Keratinocyte (primary cell): ENCODE measurements at places on chromosomes 3 and 15. TPM values are rescaled to one million over a fixed set of nuclear protein-coding genes. Genes with fewer than 3 reads are reported as not detected.

GRCh38 chr3:14335774-14336748 is 66.3 kb upstream of the SLC6A6 start:
- no peak for DNase-seq
- H3K27ac ChIP-seq, result no peak overlapping the region
- H3K36me3 ChIP-seq, result no peaks in the 10 kb centered on the region
- H3K4me1 ChIP-seq, result peaks cover 9% of the 10 kb centered on the region
- no peak overlapping the region for H3K4me3 ChIP-seq

GRCh38 chr3:127589600-127590281 is 792 bp downstream of the TPRA1 start:
- peak overlapping the region; percentile 79 for H3K4me3 ChIP-seq
- peaks cover 4% of the 10 kb centered on the region for H3K36me3 ChIP-seq
- no peaks in the 10 kb centered on the region for H3K27me3 ChIP-seq
- peak overlapping the region; percentile 96 for H3K27ac ChIP-seq
- no peak for DNase-seq

DNA sequence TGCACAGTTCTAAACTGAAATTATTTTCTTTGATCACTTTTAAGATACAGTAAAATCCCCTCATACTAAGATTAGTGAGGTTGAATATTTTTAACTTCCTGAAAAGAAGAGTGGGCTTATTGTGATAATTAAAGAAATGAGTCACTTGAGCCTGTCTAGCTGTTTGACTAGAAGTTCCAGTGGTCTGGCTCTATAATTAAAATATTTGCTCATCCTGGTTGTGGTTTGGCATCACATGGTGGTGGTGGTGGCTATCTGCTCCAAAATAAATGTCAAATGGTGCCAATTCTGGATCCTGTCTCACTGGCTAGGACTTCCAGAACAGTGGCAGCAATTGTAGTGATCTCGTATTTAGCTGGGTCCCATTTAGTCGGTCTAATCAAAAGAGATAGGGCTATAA is 8.6 kb upstream of the TEX9 start:
- H3K4me3 ChIP-seq, result no peak overlapping the region
- DNase-seq, result no peak
- H3K27me3 ChIP-seq, result no peaks in the 10 kb centered on the region
- peaks cover 2% of the 10 kb centered on the region for H3K4me1 ChIP-seq
- H3K27ac ChIP-seq, result no peak overlapping the region

DNA sequence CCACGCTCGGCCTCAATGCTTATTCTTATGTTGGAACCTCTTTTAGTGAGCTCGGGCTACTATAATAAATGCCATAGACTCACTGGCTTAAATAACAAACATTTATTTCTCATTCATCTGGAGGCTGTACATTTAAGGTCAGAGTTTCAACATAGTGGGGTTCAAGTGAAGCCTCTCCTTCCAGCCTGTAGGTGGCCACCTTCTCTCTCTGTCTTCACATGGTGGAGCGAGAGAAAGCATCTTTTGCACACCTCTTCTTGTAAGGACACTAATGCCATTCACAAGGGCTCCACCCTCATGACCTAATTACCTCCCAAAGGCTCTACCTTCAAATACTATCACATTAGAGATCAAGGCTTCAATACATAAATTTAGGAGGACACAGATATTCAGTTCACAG is 520.3 kb upstream of the EPHA6 start:
- no peaks in the 10 kb centered on the region for H3K36me3 ChIP-seq
- no peak for DNase-seq
- no peak overlapping the region for H3K27ac ChIP-seq
- H3K4me1 ChIP-seq, result no peaks in the 10 kb centered on the region
- H3K27me3 ChIP-seq, result no peaks in the 10 kb centered on the region

MB21D2 gene
- 5.5 to 9.0 TPM (median 8.8 TPM) in 3 replicates for polyA plus RNA-seq

FSIP1 gene
- polyA plus RNA-seq, result 1.1 to 1.5 TPM (median 1.2 TPM) in 3 replicates

NR2E3 gene
- polyA plus RNA-seq, result 0.18 to 0.46 TPM (median 0.18 TPM) in 3 replicates

DNA sequence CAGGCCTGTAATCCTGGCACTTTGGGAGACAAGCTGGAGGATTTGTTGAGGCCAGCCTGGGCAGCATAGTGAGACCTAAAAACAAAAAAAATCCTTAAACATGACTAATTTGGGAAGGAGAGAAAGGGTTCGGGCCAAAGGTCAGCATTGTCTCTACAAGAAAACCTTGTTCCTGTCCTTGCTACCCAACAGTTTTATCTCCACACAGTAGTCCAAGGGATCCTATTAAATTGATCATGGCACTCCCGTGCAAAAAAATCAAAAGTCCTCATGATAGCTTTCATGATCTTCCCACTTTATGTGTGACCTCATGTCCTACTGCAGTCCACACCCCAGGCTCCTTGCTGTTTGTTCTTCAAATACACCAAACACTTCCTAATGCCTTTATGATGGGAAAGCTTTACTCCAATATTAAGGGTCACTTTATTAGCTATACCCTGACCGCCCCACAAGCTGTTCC is 4.2 kb downstream of the RPL15 start:
- H3K4me1 ChIP-seq, result peaks cover 5% of the 10 kb centered on the region
- H3K27me3 ChIP-seq, result no peaks in the 10 kb centered on the region
- no peak overlapping the region for H3K27ac ChIP-seq
- H3K4me3 ChIP-seq, result no peak overlapping the region
- peaks cover 24% of the 10 kb centered on the region for H3K36me3 ChIP-seq

DNA sequence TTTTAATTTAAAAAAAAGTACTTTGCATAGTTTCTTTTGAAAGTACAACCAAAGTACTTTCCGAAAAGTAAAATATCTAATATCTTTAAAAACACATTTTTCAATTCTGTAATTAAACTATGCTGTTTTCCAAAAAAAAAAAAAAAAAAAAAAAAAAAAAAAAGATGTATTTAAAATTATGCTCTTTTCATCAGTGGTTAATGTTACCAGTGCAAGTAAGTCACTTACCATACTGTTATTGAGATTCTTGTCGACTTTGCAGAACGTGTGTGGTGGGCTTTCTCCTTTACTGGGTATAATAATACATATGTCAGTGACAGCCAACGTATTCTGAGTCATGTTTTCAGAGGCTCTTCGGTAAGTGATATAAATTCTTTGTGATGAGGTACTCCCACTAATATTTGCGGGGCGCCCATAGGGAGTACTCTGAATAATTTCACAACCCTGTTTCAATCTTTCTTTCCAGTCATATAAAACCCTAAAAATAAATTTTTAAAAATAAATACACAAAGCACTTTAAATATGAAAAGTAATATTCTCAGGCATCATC is 39.9 kb downstream of the DENND4A start:
- no peak overlapping the region for H3K4me3 ChIP-seq
- H3K27me3 ChIP-seq, result no peaks in the 10 kb centered on the region
- DNase-seq, result no peak

GRCh38 chr3:43055393-43055792 is 50.5 kb downstream of the POMGNT2 start:
- no peaks in the 10 kb centered on the region for H3K36me3 ChIP-seq
- no peak overlapping the region for H3K27ac ChIP-seq
- DNase-seq, result no peak
- no peaks in the 10 kb centered on the region for H3K4me1 ChIP-seq

DNA sequence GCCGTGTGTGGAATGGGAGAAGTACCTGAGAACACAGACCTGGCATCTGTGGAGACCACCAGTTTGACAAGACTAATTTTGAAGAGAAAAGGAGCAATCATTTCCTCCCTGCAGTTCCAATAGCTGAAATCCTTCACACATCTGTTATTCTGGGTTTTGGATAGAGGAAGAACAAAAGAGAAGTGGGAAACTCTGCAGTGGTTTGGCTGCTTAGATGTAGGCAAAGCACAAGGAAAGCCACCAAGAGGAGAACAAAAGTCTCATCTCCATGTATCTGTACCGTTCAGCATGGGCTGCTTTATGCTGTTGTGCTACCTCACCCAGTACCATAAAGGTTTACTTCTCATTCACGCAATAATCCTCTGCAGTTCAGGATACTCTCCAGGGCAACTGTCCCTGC is 153.1 kb upstream of the COL8A1 start:
- no peak for DNase-seq
- no peaks in the 10 kb centered on the region for H3K36me3 ChIP-seq
- H3K4me1 ChIP-seq, result no peaks in the 10 kb centered on the region

- H3K4me1 ChIP-seq, result peaks cover 10% of the 10 kb centered on the region
- no peak overlapping the region for H3K27ac ChIP-seq
- no peak overlapping the region for H3K4me3 ChIP-seq
- no peak for DNase-seq
- no peaks in the 10 kb centered on the region for H3K27me3 ChIP-seq
Measured at GRCh38 chr15:77013776-77014131, 18.8 kb downstream of the PSTPIP1 start.

UBAP1L gene
- polyA plus RNA-seq, result 0.27 to 0.85 TPM (median 0.55 TPM) in 3 replicates

DNA sequence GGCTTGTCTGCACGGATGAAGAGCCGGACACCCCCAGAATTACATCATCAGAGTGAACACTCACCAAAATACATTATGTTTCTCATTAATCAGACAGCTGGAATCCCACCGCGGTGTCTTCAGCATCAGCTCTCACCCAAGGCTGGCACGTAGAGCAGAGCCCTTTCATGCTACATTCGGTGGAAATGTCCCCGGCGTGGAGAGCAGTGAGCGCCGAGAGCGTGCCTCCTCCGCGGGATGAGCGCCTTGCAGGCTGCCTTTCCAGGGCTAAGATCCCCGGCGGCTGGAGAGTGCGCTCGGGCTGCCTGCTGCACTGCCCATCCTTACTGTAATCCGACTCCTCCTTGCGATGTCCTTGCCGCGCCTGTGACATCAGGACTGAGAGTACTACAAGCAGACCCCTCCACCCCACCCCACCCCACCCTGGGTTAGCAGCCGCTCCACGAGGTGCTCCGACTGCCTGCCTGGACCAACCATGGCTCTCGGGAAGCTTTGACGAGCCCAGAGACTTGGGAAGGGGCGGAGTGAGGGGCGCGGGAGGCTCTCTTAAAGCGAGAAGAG is at the start of gene ZNF385D:
Gene ZNF385D (minus strand): TSS at position 380 of the 561 bp plus-strand sequence. CDS start 294 bp downstream, at position 86.
- H3K36me3 ChIP-seq, result no peaks in the 10 kb centered on the region
- DNase-seq, result no peak
- H3K4me1 ChIP-seq, result no peaks in the 10 kb centered on the region
- no peak within 1 kb of the TSS for H3K27ac ChIP-seq
- H3K27me3 ChIP-seq, result no peaks in the 10 kb centered on the region

- no peak for DNase-seq
- no peaks in the 10 kb centered on the region for H3K36me3 ChIP-seq
- no peak overlapping the region for H3K4me3 ChIP-seq
- H3K4me1 ChIP-seq, result peaks cover 16% of the 10 kb centered on the region
- H3K27ac ChIP-seq, result no peak overlapping the region
Measured at GRCh38 chr3:100516838-100517237, 24.4 kb downstream of the TMEM45A start.

GRCh38 chr15:70722266-70723121 is 40.9 kb downstream of the UACA start:
- no peaks in the 10 kb centered on the region for H3K36me3 ChIP-seq
- no peaks in the 10 kb centered on the region for H3K27me3 ChIP-seq
- H3K4me1 ChIP-seq, result no peaks in the 10 kb centered on the region
- no peak overlapping the region for H3K4me3 ChIP-seq
- no peak overlapping the region for H3K27ac ChIP-seq

DNA sequence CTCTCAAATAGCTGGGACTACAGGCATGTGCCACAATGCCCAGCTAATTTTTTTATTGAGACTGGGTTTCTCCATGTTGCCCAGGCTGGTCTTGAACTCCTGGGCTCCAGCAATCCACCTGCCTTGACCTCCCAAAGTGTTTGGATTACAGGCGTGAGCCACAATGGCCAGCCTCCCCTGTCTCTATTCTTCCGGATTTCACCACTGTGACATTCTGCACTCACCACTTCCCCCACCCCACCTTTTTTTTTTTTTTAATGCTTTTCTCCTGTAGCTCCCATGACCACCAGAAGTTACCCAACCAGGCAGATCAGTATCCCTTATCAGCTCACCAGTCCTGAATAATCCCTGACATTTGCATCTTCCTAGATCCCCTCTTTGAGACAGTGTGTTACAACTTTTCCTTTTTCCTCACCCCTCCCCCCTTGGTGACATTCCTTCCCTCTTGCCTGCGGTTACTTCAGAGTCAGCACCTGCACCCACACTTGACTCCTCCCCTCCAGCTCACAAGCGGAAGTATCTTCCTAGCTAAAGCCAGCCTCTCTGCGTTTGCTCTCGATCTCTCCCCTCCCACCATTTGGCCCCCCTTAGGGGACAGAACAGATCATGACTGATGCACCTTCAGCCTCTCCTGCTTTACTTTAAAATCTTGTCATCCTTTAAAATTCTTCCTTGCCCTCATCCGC is 13.5 kb upstream of the ZNF592 start:
- H3K27ac ChIP-seq, result peak overlapping the region; percentile 63
- no peaks in the 10 kb centered on the region for H3K27me3 ChIP-seq
- H3K4me1 ChIP-seq, result peaks cover 19% of the 10 kb centered on the region
- peak; percentile 66 for DNase-seq
- H3K36me3 ChIP-seq, result no peaks in the 10 kb centered on the region

DNA sequence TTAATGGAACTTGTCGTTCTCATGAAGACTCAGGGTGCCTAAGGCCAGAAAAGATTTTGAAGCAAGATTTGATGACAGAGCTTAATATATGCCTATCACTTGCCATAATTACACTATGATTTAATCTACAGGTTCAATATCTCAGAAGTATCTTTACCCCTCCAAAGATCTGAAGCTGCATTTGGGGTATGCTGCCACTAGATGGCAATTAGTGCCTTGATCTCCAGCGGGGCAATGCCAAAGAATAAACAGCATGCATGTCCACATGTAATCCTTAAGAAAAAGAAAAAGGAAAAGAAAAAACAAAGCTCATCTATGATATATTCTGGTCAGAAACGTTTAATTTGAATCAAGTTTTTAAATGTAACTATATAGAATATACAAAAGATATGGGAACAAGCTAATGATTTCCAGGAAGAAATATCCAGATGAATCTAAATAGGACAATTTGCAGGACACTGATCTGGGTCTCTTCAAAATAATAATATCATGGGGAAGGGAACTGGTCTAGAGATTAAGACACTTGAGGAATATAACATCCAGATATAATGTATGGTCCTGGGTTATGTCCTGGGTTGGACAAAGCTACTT is 55.0 kb upstream of the SOX14 start:
- H3K4me1 ChIP-seq, result no peaks in the 10 kb centered on the region
- no peaks in the 10 kb centered on the region for H3K36me3 ChIP-seq
- no peaks in the 10 kb centered on the region for H3K27me3 ChIP-seq
- DNase-seq, result no peak

PLCB2 gene
- 0.52 to 1.1 TPM (median 0.73 TPM) in 3 replicates for polyA plus RNA-seq

- no peak overlapping the region for H3K4me3 ChIP-seq
- peaks cover 19% of the 10 kb centered on the region for H3K4me1 ChIP-seq
- no peak for DNase-seq
Measured at GRCh38 chr3:18113417-18113816, 311.7 kb downstream of the SATB1 start.

DNA sequence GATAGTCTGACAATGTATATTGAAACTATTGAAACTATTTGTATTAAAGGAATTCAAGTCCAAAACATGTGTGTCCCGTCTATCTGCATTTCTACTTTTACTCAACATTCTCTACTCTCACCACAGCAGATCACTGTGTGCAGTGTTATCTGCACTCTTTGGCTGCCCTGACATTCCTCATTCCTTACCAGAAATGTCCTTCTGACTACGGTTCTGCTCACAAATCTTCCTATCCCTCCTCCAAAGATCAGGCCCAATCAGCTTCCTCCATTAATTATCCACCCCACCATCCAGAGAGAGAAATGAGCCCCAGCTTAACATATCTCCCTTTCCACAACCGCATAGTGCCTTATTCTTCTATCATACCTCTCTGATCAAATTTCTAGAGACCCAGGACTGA is 94.7 kb downstream of the TBL1XR1 start:
- no peaks in the 10 kb centered on the region for H3K27me3 ChIP-seq
- H3K27ac ChIP-seq, result no peak overlapping the region
- H3K36me3 ChIP-seq, result no peaks in the 10 kb centered on the region
- H3K4me3 ChIP-seq, result no peak overlapping the region
